ENCODE measurements at places on chromosomes 5 and 9. TPM values are rescaled to one million over a fixed set of nuclear protein-coding genes. Genes with fewer than 3 reads are reported as not detected.

The HTR4 gene
- total RNA-seq: not detected

The RRAGA gene
- 36.0 TPM for total RNA-seq

The CDH12 gene
- not detected for total RNA-seq

The RNF224 gene
- not detected for total RNA-seq

The LCN15 gene
- total RNA-seq: not detected

The CLIC3 gene
- 2.4 TPM for total RNA-seq

The ZNF883 gene
- 3.4 TPM for total RNA-seq

The OTULIN gene
- 32.9 TPM for total RNA-seq

The PDGFRB gene
- total RNA-seq: 2.2 TPM

The TTLL11 gene
- total RNA-seq: 0.75 TPM

The PKD2L2 gene
- not detected for total RNA-seq

The KIF4B gene
- total RNA-seq: not detected

The SNCB gene
- 0.17 TPM for total RNA-seq

The MLANA gene
- not detected for total RNA-seq

The NAIF1 gene
- 7.0 TPM for total RNA-seq

The TRPM6 gene
- total RNA-seq: 1.6 TPM

The SLC46A2 gene
- total RNA-seq: not detected

The TAS2R1 gene
- not detected for total RNA-seq

The KCTD16 gene
- total RNA-seq: 0.06 TPM

The PCDHGB4 gene
- total RNA-seq: 1.7 TPM

The CCDC183 gene
- 0.06 TPM for total RNA-seq

The OTP gene
- total RNA-seq: not detected

The CREB3 gene
- total RNA-seq: 49.9 TPM

The PCDHGA6 gene
- total RNA-seq: 0.36 TPM

The NXNL2 gene
- 3.1 TPM for total RNA-seq

The GABRA1 gene
- not detected for total RNA-seq

The TEK gene
- total RNA-seq: not detected

The LRRTM2 gene
- total RNA-seq: under 0.01 TPM

The AGXT2 gene
- total RNA-seq: not detected

The PCDHB4 gene
- not detected for total RNA-seq

The GLRA1 gene
- total RNA-seq: not detected

The TMEM215 gene
- not detected for total RNA-seq

The OR1J2 gene
- not detected for total RNA-seq

The TAF11L10 gene
- not detected for total RNA-seq

The FAM221B gene
- total RNA-seq: not detected

The ADAMTS6 gene
- 12.1 TPM for total RNA-seq

The CENPK gene
- 23.6 TPM for total RNA-seq

The SPAG8 gene
- 0.12 TPM for total RNA-seq

The KIAA0825 gene
- 0.87 TPM for total RNA-seq

The PTPN3 gene
- 53.0 TPM for total RNA-seq

The DMRT3 gene
- 1.4 TPM for total RNA-seq

The GABRA6 gene
- total RNA-seq: not detected

The MROH2B gene
- not detected for total RNA-seq

Data from epithelial cell of proximal tubule (primary cell).